Inflammatory macrophage treated with lipopolysaccharide for 1 hour (primary cell): ENCODE measurements at places on chromosomes 11 and 22.

DNA sequence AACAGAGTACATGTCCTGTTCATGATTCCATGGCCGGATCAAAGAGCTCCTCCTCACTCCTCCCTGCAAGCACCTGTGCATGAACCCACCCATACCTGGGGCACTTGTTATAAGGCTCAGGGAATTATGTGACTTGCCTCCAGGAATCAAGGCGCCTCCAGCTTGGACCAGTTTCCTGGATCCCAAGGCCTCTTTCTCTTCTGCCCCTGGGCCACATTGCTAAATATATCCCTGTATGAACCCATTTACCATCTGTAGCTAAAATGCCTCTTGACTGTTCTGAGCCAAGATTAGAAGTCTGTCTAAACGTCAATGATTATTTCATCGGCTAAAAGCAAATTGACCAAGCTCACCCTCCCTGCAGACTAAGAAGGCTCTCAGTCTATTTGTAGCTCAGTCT, 135.6 kb downstream of the KIRREL3 start:
- no peak for DNase-seq

DNA sequence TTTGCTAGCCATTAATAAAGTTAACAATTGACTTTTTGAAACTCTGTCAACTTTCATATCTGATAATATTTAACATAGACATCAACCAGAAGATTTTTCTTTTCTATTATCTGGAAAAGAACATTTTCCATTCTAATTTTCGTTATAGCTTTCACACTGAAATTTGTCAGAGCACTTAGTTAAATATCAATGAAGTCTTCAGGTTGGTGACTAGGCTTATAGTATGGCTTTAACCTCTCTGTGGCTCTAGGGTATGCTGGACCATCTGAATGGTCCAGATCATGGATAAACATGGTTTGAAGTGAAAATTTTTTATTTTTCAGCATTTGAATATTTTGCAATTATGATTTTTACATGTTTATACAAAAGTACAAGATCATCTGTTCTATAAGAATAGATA, 548.1 kb downstream of the CNTN5 start:
- DNase-seq = no peak

GRCh38 chr22:39622881-39623367, 52.4 kb downstream of the CACNA1I start:
- peak; percentile 56 for DNase-seq

DNA sequence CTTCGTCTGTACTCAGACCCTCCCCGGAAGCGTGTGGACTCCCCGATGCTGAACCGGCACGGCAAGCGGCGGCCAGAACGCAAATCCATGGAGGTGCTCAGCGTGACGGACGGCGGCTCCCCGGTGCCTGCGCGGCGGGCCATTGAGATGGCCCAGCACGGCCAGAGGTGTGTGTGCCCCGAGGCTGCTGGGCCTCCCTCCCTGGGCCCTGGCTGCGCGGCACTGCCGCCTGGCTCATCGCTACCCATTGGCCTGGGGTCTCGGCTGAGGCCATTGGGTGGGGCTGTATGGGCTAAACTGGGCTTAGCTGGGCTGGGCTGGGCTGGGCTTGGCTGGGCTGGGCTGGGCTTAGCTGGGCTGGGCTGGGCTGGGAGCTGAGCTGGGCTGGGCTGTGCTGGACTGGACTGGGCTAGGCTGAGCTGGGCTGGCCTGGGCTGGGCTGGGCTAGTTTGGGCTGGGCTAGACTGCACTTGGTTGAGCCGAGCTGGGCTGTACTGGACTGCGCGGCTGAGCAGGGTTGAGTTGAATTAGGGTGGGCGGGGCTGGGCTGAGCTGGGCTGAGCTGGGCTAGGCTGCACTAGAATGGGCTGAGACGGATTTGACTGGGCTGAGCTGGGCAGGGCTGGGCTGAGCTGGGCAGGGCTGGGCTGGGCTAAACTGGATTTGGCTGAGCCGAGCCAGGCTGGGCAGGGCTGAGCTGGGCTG, 40.7 kb downstream of the MOB2 start:
- DNase-seq = no peak

- no peak for DNase-seq
Measured at GRCh38 chr11:119721129-119722120, 7.6 kb downstream of the NECTIN1 start.

- peak; percentile 62 for DNase-seq
Measured at GRCh38 chr11:70191495-70192140, 11.5 kb upstream of the FADD start.

DNA sequence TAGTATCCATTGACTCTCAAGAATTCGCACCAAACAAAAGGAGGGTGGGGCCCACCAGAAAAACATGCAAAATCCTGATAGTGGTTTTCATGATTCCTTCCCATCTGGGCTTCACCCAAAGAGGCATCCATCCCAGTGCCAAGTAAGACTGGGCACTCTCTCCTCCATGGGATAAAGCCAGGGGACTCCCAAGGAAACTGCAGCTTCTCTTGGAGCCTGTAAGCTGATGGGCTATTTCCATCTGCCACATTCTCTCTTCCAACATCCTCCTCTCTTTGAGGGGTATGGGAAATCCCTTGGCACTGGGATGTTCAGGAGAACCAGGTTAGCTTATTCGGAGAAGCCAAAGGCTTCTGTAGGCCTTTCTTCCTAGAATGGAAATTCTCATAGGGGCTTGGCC, 10.8 kb downstream of the OPCML start:
- no peak for DNase-seq

GRCh38 chr11:75576499-75576918, 14.5 kb downstream of the SERPINH1 start:
- DNase-seq = peak; percentile 85
